Glomerular endothelial cell (primary cell): ENCODE measurements at places on chromosomes 2 and 18.
A peak's percentile ranks its signal among the peaks of the same experiment; 100 is the strongest.

DNA sequence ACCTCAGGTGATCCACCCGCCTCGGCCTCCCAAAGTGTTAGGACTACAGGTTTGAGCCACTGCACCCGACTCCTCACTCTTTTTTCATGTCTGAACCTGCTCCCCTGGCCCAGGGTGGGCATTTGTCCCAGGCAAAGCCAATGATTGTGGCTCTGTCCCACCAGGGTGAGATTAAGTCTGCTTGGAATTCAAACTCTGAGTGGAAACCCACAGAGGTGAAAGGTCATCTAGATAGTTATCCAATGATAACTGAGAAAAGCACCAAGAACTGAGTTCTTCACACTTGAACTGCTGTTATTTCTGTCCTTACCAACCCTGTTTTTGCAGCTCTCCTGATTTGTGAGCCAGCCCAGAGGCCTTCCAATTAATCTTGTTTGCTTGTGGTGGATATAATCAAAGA is 62.4 kb upstream of the ACVR1 start:
- no peak for DNase-seq

DNA sequence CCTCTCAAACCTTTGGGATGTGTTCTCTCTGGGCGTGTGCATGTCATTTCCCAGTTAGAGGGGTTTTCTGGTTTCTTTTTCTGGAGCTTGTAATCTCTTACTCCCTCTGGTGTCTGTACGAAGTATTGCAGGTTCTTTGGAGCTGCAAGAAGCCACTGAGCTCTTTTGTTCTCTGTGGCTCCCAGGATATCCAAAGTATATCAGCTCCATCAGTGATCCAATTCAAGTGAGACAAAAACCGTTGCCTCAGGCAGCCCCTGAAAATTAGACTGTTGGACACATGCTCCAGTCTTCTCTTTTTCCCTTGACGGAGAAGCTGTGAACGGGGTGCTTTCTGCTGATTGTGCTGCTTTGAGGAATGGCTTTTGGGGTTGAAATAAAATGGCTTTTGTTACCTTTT is 59.0 kb upstream of the LDLRAD4 start:
- DNase-seq, result peak; percentile 44

DNA sequence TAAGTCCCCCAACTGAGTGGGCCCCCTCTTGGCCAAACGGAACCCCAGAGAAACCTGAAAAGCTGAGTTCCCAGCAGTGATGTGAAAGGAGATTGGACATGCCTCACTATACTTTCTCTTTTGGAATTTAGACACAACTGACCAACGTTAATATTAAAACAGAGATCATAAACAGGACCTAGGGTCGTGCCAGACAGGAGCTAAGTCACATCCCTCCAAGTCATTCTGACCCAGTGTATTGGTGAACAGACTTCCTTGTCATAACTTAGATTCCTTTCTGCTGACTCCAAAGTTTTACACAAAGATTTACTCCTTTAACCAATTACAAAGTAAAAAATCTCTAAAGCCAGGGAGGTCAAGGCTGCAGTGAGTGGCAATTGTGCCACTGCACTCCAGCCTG is 46.9 kb downstream of the UXS1 start:
- DNase-seq, result no peak

DNA sequence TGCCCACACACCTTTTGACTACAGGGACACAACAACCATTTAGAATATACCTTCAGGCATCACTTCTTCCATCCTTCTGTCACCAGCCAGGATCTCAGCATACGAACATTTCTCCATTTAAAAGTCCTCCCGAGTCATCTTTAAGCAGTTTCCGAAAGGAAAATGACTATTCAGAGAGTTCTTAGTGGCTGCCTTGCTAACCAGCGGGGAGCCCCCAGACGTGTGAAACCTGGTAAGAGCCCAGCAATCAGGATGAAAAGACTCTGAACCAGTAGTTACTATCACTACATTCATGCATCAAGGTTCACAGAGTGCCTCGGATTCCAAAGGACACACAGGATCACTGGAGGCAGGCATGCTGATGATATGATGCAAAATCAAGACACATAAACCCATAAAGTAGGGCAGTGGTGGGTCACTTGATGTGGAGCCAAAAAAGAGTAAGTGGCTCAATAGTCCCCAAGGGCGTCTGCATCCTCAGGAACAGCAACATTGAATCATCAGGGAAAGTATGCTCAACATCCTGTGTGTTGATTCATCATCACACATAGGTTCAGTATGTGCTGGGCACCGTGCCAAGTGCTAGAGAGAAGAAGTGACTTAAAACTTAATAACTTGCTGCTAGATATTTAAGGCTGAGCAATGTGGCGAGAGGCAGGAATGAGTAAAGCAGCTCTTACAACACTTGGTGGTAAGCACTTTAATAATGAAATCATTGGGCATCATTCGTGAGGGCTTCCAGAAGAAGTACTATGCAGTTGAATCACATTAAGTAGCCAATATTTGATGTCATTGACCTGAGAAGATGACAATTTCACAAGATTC is 4.4 kb downstream of the CCL20 start:
- DNase-seq, result peak; percentile 99

- no peak for DNase-seq
These were observed 56.3 kb upstream of the UBXN4 start for GRCh38 chr2:135685361-135685760.

DNA sequence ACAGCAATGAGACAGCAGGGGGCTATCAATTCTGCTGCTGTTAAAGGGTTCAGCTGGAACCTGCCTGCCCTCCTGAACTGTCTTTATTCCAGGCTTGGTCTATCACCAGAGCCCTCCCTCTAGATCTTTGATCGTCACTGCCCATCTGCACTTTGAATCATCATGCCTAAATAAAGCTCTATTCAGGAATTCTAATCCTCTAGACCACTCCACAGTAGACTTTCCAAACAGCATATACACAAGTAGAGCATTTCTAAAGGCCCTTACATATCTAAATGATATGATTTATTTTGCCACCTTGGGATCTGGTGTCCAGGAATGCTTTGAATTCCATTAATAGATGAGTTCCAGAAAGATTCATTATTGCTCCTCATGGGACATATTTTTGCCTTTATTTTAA is 542.1 kb upstream of the SYT4 start:
- no peak for DNase-seq

GRCh38 chr2:140498360-140498759 is 1632.5 kb downstream of the LRP1B start:
- no peak for DNase-seq

- no peak for DNase-seq
These were observed 5.5 kb downstream of the COLEC12 start for GRCh38 chr18:495017-495416.

DNA sequence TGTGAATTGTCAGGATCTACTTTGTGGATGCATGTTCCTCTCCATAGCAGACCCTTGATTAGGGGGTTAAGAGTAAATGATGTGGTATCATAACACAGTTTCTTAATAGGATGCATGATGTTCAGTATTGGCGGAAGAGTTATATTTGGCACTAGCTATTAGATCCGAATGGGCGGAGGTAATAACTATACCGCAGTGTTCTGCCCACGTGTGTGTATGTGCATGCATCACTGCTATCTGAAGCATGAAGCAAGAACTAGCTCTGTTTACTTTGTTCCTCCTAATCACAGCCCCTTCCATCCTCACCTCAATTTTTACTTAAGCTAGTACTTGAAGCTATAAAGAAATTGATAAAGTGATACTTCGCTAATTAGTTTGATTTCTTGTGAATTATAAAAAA is 159.6 kb upstream of the NOSTRIN start:
- DNase-seq, result no peak

DNA sequence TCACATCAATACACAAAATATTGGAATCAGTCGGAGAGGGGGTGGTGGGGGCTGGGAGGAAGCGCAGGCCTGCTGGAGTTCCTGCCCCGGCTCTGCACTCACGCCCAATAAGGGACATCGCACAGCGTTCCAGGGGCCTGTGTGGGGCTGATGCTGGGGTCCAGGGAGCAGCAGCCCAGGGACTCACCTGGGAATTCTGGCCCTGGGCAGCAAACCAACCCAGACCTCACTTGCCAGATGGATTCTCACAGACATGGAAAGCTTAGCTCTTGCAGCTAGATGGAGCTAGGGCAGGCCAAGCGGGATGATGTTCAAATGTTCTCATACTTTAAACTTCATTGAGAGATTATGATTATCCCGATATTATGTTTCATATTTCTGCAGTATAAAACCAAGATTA is 266.6 kb upstream of the TANK start:
- no peak for DNase-seq

DNA sequence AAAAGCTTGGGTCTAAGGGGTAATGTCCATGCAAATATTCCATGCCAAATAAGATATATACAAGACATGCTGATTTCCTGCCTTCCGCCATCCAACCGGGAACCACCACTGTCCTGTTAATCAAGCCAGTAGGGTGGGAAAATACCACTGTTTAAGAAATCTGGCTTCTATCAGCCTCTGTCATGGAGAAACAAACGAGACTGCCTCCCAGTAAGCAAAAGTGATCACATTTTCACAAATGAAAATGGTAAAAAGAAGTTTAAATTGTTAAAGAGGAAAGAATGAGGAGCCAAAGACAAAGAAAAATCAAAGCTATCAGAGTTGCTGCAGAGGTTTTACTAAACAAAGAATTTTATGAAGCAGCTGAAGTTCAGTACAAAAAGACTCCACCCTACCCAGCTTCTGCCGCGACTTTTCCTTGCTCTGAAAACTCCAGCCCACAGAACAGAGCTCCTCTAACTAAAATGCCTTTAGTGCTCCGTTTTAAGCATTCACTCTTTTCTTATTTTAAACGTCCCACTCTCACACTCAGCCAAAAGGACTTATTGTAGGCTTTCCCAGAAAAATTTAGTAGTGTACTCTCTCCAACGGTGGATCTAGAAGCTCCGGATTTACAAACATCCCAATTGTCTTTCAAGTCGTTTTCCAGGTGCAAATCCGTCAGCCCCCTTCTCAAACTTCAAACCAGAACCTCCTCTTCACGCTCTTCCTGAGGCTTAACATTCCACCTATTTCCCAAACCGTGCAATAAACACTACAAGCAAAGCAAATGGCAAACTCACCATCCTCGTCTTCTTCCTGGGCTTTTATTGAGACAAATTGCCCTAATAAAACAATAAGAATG is 613 bp downstream of the COL5A2 start:
- DNase-seq, result peak; percentile 18
